ENCODE measurements at places on chromosomes 13 and 19.

- DNase-seq: no peak
Measured at GRCh38 chr19:53982001-53982451, 9.4 kb upstream of the CACNG6 start.

DNA sequence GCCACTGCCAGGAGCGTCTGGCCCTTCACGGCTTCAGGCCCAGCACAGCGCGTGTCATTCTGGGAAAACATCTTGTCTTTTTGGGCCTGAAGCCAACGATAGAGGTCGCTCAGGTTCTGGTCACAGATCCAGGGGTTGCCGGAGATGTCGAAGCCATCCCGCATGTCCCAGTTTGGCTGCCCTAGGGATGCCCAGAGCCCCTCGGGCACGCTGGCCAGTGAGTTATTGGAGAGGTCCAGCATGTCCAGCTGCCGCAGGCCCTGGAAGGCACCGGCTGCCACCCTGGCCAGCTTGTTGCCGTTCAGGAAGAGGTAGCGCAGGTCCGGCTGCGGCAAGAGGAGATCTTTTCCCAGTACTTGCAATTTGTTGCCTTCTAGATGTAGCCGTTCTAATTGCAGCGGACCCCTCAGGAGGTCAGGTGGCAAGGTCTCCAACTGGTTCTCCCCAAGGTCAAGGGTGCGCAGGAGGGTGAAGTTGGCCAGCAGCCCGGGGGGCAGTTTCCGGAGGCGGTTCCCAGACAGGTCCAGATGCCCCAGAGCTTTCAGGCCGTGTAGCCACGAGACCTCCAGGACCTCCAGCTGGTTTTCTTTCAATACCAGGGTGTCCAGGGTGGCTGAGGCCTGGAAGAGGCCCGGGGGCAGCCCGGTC is 1.8 kb downstream of the LRG1 start:
- DNase-seq: peak; percentile 41

GRCh38 chr13:107847406-107847805 is 367.9 kb downstream of the LIG4 start:
- DNase-seq: peak; percentile 85

- no peak for DNase-seq
Measured at GRCh38 chr19:30344446-30345425, 27.4 kb upstream of the ZNF536 start.

DNA sequence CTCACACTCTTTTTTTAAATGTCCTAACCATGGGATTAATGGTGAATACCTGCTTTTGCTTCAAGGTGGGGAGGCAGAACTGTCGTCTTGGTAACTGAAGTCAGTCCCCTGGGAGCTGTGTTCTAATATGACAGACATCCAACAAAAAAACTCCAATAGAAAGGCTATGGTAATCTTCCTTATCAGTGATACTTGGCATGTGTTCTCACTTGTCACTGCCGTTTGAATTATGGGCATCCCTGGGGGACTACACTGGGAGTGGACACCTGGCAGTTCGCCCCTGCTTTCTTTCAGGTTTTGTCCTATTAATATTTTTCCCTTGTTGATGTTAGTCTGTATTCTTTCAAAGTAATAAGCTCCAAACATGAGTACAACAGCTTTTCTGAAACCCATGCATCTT is 252.6 kb downstream of the SLITRK5 start:
- DNase-seq: peak; percentile 74

DNA sequence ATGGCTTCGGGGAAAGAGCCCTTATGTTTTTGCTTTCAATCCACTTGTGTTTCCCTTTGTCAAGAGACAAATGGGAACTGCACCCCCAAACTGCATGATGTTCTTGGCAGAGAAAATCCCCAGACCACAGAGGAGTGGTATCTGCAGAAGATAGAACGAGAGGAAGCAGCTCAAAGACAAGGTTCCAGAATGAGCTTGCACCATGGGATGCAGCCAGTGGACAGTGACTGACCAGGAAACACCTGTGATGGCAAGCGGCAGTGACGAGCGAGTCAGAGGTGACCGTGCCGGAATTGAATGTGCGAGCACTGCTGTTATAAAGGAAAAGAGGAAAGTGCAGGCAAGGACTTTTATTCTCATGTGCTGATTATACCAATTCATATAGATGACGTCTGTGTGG is 46.3 kb downstream of the IRS2 start:
- DNase-seq: no peak

DNA sequence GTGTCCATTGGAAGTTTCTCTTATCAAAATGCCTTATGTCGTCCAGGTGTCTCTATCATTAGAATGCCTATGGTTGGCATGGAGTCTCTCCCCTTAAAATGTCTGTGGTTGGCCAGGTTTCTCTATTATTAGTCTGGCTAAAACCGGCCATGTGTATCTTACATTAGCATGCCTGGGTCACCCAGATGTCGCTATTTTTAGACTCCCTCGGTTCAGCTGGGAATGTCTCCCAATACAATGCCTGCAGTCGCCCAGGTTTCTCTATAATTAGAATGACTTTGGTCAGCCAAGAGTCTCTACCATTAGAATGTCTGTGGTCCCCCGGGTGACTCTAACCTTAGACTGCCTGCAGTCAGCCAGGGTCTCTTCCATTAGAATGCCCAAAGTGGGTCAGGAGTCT is 1536.1 kb downstream of the UQCRFS1 start:
- DNase-seq: no peak

GRCh38 chr13:114120591-114121011 is 11.8 kb downstream of the RASA3 start:
- no peak for DNase-seq

GRCh38 chr13:89584058-89584620 is 1763.3 kb upstream of the MIR17HG start:
- no peak for DNase-seq

GRCh38 chr13:49838989-49839388 is 46.5 kb upstream of the KPNA3 start:
- no peak for DNase-seq

- peak; percentile 66 for DNase-seq
Measured at GRCh38 chr19:6271721-6272410, 7.9 kb downstream of the MLLT1 start.

DNA sequence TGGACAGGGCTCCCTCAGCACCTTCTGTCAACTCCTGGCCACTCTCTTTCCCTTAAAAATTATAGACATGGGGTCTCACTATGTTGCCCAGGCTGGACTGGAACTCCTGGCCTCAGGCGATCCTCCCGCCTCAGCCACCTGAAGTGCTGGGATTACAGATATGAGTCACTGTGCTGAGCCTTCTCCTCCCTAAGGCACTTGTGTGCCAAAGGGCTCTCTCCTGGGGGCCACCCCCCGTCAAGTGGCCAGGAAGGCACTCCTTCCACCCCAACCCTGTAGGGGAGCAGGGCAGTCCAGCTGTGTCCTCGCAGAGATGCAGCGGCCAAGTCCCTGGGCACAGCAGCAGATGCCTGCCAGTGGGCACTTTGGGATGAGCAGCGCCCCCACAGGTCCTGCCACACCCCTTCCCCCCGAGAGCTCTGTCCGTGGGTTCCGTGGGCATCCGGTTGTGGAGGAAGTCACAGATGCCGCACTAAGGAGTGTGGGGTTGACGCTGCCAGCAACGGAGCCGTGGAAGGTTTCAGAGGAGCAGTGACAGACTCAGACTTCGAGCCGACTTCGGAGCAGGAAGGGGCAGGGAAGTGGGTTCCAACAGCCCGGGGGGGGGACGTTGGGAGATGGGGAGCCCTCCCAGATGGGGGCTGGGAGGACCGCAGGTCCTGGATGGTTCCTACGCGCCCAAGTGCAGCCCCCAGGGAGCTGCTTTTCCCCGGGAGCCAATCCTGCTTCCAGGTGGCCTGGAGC is 3.3 kb upstream of the UQCR11 start:
- no peak for DNase-seq

DNA sequence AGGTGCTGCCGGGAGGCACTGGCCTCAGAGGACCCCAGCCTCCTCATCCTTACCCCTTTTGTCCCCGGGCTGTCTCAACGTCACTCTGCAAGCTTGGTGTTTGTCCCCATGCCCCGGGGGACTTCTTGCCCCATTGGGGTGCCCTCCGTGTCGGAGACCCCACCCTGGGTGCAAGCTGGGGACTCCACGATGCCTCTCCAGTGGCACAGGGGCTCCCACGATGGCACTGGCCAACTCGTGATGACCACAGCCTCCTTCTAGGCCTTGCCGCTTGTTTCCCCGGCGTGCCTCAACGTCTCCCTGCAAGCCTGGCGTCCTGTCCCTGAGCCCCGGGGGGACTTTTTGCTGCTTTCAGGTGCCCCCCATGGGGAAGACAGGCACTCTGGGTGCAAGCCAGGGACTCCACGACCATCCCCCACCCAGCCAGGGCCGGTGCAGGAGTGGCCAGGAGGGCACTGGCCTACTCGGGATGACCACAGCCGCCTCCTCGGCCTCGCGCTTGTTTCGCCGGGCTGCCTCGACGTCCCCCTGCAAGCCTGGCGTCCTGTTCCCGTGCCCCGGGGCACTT is 237.0 kb downstream of the TUBA3C start:
- no peak for DNase-seq

DNA sequence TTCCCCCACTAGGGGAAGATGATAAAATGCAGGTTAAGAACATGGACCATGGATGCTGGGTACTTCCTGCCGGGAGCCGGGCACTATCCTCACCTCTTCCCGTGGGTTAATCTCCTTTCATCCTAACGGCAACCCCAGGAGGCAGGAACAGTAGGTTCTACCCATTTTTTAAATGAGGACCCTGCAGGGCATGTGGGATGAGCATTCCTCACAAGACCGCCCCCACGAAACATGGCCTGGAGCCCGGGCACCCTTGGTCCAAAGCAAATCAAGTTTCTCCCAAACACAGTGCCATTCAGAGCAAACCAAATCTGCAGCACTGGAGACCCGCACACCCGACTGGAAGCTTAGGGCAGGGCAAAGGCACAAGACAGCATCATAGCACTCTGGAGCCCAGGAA is 35.4 kb downstream of the COL4A2 start:
- DNase-seq: no peak

GRCh38 chr13:34941436-34941834 is 635 bp upstream of the NBEA start:
- DNase-seq: no peak

GRCh38 chr19:8566855-8567254 is 10.4 kb downstream of the MYO1F start:
- no peak for DNase-seq

GRCh38 chr19:46944918-46945628 is 74.6 kb upstream of the NPAS1 start:
- DNase-seq: peak; percentile 11

DNA sequence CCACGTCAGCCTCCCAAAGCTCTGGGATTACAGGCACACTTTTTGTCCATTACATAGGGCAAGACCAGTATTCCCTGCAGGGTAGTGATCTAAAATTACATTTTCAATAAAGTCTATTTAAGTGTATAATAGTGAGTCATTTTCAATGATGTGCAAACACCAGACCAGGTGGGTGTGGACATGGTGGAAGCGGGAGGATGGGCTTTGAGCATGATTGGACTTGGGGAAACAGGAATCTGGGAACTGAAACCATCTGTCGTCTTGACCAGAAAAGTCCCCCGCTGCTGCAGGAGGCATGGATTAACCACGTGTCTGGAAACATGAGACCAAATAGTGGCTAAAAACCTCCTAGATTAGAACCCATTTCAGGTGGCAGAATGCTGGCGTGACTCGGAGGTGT is 4.9 kb downstream of the FXYD3 start:
- no peak for DNase-seq

DNA sequence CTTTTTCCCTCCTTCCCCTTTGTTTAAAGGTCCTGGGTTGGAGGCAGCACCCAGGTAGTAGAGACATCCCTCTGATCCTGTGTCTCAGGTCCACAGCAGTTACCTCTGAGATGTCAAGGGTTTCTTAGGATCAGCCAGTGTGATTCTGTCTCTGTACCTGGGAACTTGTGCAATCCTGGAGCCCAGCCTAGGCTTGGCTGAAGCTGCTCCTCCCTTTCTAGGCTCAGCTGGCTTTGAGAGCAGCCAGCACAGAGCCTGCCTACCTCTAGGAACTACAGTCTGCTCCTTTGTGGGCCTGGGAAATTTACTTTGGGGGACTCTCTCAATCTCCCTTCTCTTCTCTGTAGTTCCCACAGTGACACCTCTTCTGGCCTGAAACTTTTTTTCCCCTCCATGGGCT is 171.6 kb downstream of the MTUS2 start:
- DNase-seq: no peak

- DNase-seq: no peak
Measured at GRCh38 chr19:39969266-39969665, 1.7 kb upstream of the PSMC4 start.

- no peak for DNase-seq
Measured at GRCh38 chr13:33743438-33744368, 74.2 kb upstream of the RFC3 start.

DNA sequence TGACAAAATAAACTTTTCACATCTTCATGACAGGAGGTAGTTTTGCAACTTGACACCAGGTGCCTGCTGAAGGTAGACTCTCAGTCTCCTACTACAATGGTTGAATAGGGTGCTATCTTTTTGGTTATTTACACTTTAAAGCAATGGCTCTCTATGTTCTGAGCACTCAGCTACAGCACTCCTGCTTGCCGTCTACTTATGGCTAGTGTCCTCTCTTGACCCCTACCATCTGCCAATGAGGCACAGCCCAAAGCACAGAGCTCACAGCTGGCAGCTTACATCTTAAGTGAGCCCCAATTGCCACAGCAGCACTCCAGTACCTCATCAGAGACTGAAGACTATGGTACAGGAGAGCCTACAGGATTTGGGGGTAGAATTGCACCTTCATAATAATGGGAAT is 11.4 kb downstream of the ZNF708 start:
- no peak for DNase-seq

GRCh38 chr13:111382411-111382810 is 62.0 kb downstream of the TEX29 start:
- no peak for DNase-seq
